PC-9 (cell line): ENCODE measurements at places on chromosomes 2 and 18.
A peak's percentile ranks its signal among the peaks of the same experiment; 100 is the strongest.

DNA sequence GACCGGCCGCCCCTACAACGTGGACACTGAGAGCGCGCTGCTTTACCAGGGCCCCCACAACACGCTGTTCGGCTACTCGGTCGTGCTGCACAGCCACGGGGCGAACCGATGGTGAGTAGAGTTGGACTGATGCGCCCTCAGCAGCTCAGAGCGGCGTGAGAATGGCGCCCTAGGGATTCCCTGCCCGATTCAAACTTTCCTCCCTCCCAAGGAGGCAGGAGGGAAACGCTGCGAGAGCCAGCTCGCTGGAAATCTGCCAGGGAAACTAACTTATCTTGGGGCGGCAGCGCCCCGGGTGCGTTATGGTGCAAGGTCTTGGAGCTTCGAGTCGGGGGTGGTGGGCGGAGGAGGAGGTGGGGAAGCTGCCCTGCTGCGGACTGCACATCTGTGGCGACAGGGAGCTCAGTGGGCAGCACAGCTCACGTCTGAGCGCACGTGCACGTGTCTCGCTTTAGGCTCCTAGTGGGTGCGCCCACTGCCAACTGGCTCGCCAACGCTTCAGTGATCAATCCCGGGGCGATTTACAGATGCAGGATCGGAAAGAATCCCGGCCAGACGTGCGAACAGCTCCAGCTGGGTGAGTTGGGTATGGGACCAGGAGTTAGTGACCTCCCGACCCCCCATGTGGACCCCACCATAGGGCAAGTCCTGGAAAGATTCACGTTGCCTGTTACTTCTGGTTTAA, 697 bp downstream of the ITGA4 start:
- no peak overlapping the region for H3K4me3 ChIP-seq
- DNase-seq = no peak
- no peaks in the 10 kb centered on the region for H3K36me3 ChIP-seq
- H3K27me3 ChIP-seq = no peaks in the 10 kb centered on the region
- H3K4me1 ChIP-seq = no peaks in the 10 kb centered on the region

DNA sequence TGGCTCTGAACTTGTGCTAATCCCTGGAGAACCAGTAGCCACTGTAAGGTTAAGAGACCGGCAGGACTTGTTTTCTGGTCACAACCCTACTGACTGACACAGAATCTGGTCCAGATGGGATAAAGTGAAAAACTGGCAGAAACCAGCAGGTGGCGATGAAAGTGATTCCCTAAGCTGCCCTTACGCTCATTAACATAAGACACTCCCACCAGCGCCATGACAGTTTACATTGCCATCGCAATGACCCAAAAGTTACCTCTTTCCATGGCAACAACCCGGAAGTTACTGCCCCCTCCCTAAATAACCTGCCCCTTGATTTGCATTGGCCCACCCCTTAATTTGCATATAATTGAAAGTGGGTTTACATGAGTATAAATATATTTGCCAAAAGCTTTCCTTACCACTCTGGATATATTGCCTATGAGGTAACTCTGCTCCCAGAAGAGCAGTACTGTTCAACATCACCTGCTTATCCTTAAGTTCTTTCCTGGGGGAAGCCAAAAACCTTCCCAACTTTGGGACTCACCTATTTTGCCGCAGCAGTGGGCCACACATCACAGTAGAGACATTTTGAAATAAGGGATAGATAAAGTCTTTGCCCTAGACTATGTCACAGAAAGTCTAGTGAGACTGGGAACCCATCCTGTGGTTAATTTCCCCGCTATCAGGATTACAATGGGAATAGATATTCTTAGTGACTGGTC, 35.8 kb upstream of the AFF3 start:
- H3K36me3 ChIP-seq = no peaks in the 10 kb centered on the region
- H3K27ac ChIP-seq = no peak overlapping the region
- DNase-seq = peak; percentile 49
- H3K4me3 ChIP-seq = no peak overlapping the region

DNA sequence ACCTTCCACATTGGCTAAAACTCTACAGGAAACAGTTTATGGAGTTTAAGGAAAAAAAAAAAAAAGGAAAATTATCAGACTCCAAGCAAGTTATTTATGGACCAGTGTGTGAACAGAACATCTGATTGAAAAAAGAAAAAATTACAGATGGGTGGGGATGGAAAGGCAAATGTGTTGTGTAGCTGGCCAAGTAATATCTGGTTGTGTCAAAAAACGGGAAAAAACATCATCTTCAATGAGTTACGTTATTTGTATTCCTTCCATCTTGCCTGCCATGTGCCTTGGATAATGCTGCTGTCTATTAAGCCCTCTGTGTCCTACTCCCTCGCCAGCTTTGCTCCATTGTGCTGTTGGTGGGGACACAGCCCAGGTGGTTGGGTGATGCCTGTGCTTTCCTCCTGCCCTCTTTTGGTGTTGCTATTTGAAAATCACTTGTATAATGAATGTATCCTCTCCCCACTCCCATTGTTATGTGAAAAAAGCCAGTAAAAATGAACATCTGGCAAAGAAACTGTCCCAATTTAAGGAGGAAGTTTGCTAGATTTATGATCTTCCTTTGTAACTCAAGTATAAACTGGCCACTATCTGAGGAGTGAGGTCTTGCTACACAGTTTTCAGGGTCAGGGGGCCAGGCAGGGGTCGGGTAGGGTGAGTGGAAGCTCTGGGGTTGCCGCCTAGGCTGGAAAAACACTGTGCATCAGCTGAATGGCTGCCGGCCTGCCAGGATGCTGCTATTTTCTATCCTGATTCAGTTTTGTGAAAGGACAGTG, 155.9 kb downstream of the FMNL2 start:
- DNase-seq = no peak
- H3K4me3 ChIP-seq = no peak overlapping the region
- H3K36me3 ChIP-seq = no peaks in the 10 kb centered on the region

DNA sequence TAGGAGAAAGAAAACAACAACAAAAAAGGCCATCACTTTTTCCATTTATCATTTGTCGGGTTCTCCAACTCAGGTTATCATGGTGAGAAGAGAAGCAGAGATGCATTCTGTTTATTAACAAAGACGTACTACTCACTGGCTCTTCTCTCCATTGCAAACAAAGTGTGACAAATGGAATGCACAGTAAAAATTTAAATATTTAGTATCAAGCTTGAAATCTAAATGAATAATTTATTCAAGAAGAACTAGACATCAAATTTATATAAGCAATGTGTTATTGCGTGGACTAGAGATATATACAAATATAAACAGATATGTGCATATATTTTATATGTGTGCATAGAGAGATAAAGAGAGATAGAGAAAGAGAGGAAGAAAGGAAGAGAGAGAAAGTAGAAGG, 236.5 kb downstream of the DSEL start:
- no peaks in the 10 kb centered on the region for H3K27me3 ChIP-seq
- no peak for DNase-seq
- H3K4me3 ChIP-seq = no peak overlapping the region
- H3K27ac ChIP-seq = no peak overlapping the region

DNA sequence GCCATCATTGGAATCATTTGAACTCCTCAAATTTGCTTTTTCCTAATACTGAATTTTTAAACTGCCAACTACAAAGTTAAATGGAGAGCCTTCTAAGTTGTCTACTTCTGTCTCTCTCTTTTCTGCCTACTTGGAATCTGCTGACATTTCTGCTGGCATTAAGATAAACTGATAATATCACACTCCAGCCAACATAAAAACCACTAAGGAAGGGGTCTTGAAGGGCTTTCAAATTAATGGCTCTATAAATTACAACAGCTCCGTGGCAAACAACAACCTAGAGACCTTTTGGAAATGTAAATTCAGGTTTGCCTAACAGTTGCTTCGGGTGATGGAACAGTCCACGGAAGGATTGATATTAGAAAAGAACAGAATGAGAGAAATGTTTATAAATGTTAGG, 12.1 kb downstream of the ALPP start:
- no peak overlapping the region for H3K27ac ChIP-seq
- H3K4me3 ChIP-seq = no peak overlapping the region
- peaks cover 12% of the 10 kb centered on the region for H3K4me1 ChIP-seq

DNA sequence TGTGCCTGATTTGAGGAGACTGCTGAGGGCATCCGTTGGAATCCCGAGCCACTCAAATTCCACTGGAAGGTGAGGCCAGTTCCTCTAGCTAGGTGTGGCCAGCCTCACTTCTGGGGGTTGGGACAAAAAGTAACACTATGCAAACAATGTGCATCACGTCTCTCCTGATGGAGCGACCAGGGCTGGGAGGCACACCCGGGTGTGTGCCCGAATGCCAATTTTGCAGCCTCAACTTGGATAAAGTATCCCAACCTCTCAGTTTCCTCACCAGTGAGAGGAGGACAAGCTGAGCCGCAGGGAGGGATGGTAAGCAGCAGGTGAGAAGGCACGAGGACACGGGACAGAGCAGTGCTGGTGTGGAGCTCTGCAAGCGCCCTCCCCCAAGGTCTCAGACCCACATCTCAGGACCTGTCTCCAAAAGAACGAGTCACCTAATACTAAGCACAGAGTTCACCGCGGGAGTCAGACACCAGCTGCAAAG, 218.3 kb downstream of the HAUS1 start:
- peaks cover 64% of the 10 kb centered on the region for H3K4me1 ChIP-seq
- peak overlapping the region; percentile 41; the same call in 1 of the 2 replicates for H3K4me3 ChIP-seq
- peak overlapping the region; percentile 100 for H3K27ac ChIP-seq
- H3K36me3 ChIP-seq = no peaks in the 10 kb centered on the region
- DNase-seq = peak; percentile 78

GRCh38 chr2:75090770-75091515, 108.4 kb downstream of the TACR1 start:
- H3K4me3 ChIP-seq = no peak overlapping the region
- no peaks in the 10 kb centered on the region for H3K27me3 ChIP-seq
- no peaks in the 10 kb centered on the region for H3K4me1 ChIP-seq
- no peak overlapping the region for H3K27ac ChIP-seq
- DNase-seq = no peak

GRCh38 chr2:219332542-219332941, at the start of gene RESP18:
TSS of gene RESP18 (minus strand) at chr2:219332744.
- DNase-seq = no peak
- H3K36me3 ChIP-seq = no peaks in the 10 kb centered on the region
- peaks cover 77% of the 10 kb centered on the region for H3K27me3 ChIP-seq
- no peaks in the 10 kb centered on the region for H3K4me1 ChIP-seq

DNA sequence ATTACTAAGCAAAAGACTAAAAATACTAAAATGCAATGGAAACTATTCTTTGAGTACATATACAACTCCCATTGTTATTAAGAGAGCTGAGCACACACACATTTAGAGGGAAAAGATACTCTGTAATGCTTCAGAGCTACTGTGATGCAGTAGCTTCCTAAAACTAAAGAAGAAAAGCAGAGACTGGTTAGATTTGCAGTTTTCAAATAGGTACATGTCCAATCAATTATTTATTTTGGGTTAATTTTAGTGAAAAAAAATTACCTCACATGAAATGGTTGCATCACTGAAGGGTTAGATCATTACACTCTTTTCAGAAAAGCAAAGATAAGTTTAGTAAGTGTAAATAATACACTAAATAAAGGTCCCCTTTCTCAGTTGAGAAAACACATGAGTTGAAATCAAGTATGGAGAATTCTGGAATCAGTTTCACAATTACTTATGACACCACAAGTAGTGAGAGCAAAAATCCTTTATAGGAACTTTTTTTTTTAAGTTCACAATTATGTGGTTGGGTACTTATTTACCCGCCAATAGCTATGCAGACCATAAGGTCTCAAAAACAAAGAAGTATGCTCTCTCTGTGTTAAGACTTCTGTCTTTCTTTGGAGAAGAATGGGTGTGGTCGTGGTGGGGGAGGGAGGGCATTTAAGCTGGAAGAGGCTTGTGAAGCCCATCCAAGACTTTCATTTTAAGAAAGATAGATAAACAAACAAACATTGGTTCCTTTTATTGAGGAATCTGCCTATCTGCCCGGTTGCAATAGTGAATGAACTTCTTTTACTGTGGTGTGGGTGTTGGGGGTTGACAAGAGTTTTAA, 25.3 kb upstream of the SERTAD2 start:
- no peaks in the 10 kb centered on the region for H3K27me3 ChIP-seq
- no peak overlapping the region for H3K4me3 ChIP-seq
- H3K4me1 ChIP-seq = peaks cover 12% of the 10 kb centered on the region

DNA sequence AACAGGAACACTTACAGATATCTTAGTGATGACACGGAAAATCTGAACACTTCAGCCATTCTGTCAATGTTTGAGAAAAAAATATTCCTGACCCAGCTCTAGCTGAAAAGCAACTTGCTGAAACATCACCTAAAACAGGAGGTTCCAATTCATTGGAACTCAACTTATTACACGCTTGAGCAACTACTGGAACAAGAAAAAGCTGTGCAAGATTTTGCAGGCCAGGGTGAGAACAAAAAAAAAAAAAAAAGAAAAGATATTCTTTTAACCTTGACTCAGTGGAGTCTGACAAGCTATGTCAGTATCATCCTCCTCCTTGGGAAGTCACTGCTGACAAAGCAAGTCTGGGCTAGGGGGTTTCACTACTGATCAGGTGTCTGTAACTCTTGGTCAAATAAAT, 351.0 kb downstream of the SS18 start:
- no peak overlapping the region for H3K4me3 ChIP-seq
- no peaks in the 10 kb centered on the region for H3K27me3 ChIP-seq
- no peak overlapping the region for H3K27ac ChIP-seq
- H3K36me3 ChIP-seq = no peaks in the 10 kb centered on the region
- DNase-seq = no peak
- H3K4me1 ChIP-seq = no peaks in the 10 kb centered on the region

- H3K36me3 ChIP-seq = no peaks in the 10 kb centered on the region
- no peak overlapping the region for H3K27ac ChIP-seq
- no peak for DNase-seq
- 0 out of 2 replicates have a peak, but pooled peaks cover 3% of the 10 kb centered on the region for H3K27me3 ChIP-seq
- H3K4me1 ChIP-seq = 0 out of 2 replicates have a peak, but pooled peaks cover 6% of the 10 kb centered on the region
Observed at GRCh38 chr2:84901593-84902120, 3.8 kb upstream of the TMSB10 start.

GRCh38 chr2:31319406-31320175, 85.6 kb downstream of the EHD3 start:
- H3K4me3 ChIP-seq = no peak overlapping the region
- H3K27me3 ChIP-seq = no peaks in the 10 kb centered on the region
- H3K27ac ChIP-seq = no peak overlapping the region
- peaks cover 11% of the 10 kb centered on the region; the same call in 1 of the 2 replicates for H3K4me1 ChIP-seq

DNA sequence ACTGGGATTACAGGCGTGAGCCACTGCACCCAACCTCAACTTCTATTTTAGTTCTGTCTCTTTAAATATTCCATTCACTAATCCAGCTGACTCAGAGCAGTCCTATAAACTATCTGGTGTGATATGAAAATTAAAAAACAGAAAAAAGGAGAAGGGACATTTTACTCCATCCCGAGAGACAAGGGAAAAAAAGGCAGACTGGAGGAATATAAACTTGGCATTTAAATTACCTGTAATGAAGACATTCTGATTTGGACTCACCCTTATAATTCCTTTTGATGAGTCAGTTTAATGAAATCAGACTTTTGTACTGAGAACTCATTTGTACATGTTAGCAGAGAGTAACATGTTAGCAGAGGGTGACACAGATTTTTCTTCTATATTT, 74.8 kb upstream of the RIOK3 start:
- no peak for DNase-seq
- H3K27me3 ChIP-seq = no peaks in the 10 kb centered on the region
- H3K4me3 ChIP-seq = no peak overlapping the region
- peak overlapping the region; percentile 86 for H3K27ac ChIP-seq
- peaks cover 45% of the 10 kb centered on the region for H3K4me1 ChIP-seq

- no peaks in the 10 kb centered on the region for H3K36me3 ChIP-seq
- no peak overlapping the region for H3K27ac ChIP-seq
- H3K27me3 ChIP-seq = no peaks in the 10 kb centered on the region
- no peak overlapping the region for H3K4me3 ChIP-seq
- no peak for DNase-seq
Observed at GRCh38 chr2:216685327-216685875, 9.9 kb downstream of the IGFBP5 start.
